GM20000 (cell line): ENCODE measurements at places on chromosomes 4 and X.

- no peak for DNase-seq
These were observed 31.5 kb downstream of the BLOC1S4 start for GRCh38 chr4:6747294-6748051.

DNA sequence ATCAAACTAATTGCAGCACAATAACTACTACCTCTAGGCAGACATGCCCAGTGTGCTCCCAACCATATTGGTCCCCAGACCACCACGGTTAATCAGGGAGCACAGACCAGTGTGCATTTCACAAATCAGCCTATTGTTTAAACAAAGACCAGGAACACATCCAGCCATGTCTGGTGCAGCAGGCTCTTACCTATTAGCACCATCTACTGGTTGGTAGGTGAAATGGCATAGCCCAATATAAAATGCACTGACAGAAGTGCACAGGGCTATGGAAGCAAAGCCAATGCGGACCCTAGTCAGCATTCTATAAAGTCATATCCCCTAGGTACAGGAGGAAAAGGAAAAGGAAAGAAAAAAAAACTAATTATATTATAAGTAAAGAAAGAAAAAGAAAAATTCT, 15.5 kb upstream of the CYLC1 start:
- DNase-seq = peak; percentile 10

- DNase-seq = no peak
These were observed 10.8 kb downstream of the ARX start for GRCh38 chrX:25005034-25005381.

- no peak for DNase-seq
These were observed 115.2 kb downstream of the GLRA3 start for GRCh38 chr4:174713821-174714220.

DNA sequence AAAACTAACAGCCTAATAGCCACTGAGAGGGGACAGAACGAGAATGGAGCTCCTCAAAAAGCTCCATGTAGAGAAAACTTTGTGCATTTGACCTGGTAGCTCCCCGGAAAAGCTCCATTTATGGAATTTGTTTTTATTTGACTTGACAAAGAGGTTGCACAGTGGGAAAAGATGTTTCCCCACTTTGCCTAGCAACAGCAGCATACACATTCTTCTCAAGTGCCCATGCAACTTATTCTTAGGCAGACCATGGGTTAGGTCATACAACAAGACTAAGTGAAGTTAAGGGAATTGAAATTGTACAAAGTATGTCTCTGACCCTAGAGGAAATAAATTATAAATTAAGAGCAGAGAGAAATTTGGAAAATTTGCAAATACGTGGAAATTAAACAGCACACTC, 949.6 kb upstream of the PRKX start:
- no peak for DNase-seq

GRCh38 chr4:142064181-142064580, 427.8 kb downstream of the IL15 start:
- DNase-seq = no peak

GRCh38 chrX:1466971-1467561, 14.4 kb upstream of the ASMTL start:
- DNase-seq = peak; percentile 71

DNA sequence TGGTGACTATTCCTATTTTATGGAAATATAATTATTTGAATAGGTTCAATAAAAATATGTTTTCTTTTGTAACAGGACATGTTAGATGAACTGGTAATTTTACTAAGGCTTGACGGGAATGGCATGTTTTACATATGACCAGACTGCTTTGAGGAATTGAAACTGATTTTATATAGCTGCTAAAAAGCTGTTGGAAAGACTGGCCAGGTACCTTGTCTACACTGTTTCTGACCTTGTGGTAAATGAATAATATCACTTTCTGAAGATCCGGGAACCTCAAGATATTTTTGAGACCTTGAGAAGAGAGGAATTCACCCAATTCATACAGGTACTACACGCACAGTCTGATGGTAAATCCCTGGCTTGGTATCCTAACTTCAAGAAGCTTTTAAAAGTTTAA, 42.1 kb upstream of the USP46 start:
- no peak for DNase-seq
